ENCODE measurements at places on chromosomes 7 and 10.

GRCh38 chr7:26723129-26723528 is 141.3 kb downstream of the SKAP2 start:
- no peak for DNase-seq

- no peak for DNase-seq
These were observed 231.3 kb downstream of the LRMDA start for GRCh38 chr10:75662715-75663114.

GRCh38 chr7:34022626-34023025 is 117.3 kb downstream of the BMPER start:
- DNase-seq: no peak

DNA sequence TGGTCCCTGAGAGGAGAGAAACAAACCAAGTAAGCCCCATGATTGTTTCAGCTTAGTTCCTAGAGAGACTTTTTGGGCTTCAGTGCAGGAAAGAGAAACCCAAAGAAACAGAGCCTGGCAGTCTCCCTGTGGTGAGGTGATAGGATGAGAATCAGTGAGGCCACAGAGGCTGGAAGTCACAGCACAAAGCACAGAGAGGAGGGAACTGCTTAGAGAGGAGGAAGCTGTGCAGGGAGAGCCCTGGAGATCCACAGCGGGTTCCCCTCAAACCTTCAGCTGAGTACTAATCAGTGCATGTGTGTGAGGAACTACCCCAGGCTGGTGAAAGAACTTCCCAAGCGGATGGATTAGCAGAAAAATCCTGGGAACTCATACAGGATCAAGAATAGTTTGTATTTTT is 27.4 kb upstream of the HECW1 start:
- no peak for DNase-seq

- no peak for DNase-seq
These were observed 142.2 kb downstream of the EMX2 start for GRCh38 chr10:117684672-117685211.

DNA sequence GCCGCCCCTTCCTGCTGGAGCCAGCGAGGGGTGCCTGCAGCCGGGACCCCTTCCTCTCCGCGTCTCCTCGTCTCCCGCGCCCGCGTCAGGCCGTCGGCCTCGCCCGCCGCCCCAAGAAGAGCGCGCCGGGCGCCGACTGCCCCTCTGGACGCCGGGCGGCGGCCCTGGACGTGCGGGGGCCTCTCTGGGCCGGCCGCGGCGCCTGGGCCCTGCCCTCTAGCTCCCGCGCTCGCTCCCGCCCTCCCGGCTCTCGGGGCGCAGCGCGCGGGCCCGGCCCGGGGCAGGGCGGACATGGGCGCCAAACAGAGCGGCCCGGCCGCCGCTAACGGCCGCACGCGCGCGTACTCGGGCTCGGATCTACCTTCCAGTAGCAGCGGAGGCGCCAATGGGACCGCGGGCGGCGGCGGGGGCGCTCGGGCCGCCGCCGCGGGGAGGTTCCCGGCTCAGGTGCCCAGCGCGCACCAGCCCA is 704 bp downstream of the ZNRF2 start:
- DNase-seq: no peak

DNA sequence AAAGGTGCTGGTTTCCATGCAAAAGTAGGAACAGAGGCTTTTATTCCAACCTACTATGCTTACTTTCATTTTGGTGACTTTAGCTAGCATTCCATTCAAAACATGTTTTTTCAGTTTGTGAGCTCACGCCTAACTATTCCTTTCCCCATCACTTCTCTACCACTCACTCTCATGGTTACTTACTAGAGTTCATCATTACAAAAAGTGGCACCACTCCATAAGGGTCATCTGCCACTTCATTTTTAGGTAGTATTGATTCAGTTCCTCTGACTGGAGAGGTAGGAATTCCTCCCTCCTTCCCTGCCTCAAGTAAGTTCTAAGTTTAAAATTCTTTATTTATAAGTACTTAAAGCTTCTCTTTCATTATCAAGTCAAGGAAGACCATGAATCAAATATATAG is 543.1 kb downstream of the HTR7 start:
- DNase-seq: no peak

GRCh38 chr7:24697416-24697815 is 59.8 kb downstream of the GSDME start:
- DNase-seq: no peak

GRCh38 chr7:132776048-132776620 is 199.9 kb upstream of the PLXNA4 start:
- no peak for DNase-seq

GRCh38 chr10:125953778-125954385 is 57.5 kb downstream of the FANK1 start:
- DNase-seq: no peak

DNA sequence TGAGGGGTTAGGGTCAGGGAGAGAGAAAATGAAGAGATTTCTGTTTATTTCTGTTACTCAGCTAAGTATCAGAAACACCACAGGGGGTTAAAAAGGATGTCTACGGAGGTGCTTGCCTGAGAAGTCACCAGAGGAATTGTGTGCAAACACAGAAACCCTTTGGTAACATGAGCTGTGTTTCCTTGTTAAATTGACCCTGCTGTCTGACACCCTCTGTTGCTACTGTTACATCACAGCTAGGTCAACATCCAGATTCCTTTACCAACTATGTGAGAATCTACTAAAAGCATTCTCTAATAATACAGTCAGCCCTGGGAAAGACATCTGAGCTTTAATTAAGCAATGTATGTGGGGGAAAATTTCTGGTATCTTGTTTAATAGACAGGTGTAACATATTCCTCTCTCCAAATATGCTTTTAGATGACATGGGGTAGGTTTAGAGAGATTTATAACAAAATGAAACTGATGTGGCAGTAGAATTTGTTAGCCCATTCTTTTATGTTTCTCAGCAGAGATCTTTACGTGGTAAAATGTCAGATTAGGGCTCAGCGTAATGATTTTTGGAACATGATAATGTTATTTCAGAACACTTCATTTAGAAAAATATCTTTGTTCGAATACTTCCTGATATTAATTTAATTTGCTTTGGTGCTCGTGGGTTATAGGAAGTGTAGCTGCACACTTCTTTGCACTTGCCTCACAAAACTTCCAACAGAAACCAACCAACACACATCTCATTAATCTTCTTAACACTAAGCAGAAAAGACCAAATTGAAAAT is 168.0 kb upstream of the AHR start:
- no peak for DNase-seq

DNA sequence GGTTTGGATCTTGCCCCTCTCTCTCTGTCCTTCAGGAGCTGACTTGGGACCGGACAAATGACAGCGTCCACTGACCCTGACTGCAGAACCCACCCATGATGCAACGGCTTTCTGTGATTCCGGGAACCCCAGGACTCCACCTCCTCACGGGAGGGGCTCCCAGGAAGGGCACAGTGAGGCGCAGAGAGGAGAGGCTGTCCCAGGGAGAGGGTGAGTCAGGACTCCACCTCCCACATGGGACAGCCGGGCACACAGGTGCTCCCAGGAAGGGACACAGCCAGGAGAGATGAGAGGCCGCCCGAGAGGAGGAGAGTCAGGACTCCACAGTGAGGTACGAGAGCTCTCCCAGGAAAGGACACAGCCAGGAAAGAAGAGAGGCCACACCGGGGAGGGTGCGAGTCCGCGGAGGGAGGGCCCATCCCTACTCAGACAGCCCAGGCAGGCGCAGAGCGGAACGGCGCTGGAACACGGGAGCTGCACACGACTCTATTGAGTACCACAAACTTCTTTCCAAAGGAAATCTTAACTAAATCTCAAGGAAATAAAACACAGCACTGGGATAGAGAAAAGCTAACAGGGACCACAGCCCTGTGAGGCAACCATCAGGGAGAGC is 162.5 kb downstream of the MAD1L1 start:
- no peak for DNase-seq

GRCh38 chr7:108809356-108809755 is 239.7 kb downstream of the DNAJB9 start:
- DNase-seq: no peak

- no peak for DNase-seq
These were observed 81.0 kb downstream of the PPP1R3C start for GRCh38 chr10:91551856-91552255.

- no peak for DNase-seq
These were observed 13.0 kb downstream of the EN2 start for GRCh38 chr7:155470686-155471638.

GRCh38 chr10:63320683-63321082 is 145.1 kb downstream of the JMJD1C start:
- DNase-seq: no peak

GRCh38 chr10:98332623-98333269 is 64.8 kb upstream of the LOXL4 start:
- no peak for DNase-seq

DNA sequence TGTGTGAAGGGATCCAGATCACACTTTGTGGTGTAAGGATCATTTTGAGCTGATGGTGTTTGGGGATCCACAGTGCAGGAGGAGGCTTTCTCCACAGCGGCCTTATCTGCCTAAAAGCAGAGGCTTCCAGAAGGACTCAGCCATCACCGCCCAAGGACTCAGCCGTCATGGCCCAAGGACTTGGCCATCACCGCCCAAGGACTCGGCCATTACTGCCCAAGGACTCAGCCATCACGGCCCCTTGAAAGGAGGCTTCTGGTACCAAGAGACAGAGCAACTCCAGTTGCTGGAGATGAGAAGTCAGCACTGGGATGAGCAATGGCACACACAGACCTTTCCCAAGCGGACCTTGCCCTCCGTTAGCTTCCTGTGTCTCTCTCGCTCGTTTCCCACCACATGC is 6.0 kb upstream of the CFAP46 start:
- DNase-seq: no peak

DNA sequence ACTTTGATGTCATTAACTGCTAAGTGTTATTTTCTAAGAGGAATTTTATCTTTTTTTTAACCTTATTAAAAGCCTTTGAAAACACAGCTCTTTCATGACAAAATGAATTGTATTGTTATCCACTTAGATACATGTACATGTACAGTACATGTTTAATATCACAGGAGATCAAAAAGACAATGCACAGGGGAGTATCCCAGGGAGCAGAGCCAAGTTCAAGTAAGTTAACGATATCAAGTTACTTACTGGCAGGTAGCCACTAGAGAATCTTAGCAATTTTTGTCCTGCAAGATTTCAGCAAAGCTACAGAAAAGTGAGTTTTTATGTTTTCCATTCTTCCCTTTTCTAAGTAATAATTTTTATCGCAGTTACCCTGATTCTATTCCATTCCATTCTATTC is 33.9 kb upstream of the ARL4A start:
- DNase-seq: no peak

DNA sequence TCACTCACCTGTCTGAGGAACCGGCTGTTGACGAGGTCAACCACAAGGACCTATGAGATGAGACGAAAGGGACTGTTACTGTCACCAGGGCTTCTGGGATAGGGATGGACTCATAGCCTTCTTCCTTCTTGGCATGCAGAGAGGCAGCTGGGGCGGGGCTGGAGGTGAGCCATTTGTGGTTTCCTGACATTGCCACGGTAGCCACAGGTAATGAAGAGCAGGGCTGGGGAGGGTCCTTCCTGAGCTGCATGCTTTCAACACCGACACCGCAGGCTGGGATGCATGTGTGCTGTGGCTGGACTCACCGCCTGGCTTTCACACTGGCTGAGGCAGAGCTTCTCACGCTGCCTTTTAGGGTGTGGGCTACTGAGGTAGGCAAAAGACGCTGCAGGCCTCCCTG is 46.4 kb upstream of the MKRN1 start:
- no peak for DNase-seq

DNA sequence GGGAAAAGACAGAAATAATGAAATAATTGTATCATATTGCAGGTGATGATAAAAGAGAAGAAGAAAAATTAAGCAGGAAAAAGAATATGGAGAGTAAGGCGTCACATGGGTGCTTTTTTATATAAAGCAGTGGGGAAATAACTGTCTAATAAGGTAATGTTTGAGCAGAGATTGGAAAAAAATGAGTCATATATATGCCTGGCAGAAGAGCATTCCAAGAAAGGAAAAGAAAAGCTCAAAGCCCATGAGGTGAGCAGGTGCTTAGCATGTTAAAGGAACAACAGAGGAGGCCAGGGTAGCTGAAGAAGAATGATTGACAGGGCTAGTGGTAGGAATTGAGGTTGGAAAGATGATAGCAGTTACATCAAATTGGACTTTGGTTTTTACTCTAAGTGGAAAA is 739.5 kb downstream of the SORCS1 start:
- DNase-seq: no peak

DNA sequence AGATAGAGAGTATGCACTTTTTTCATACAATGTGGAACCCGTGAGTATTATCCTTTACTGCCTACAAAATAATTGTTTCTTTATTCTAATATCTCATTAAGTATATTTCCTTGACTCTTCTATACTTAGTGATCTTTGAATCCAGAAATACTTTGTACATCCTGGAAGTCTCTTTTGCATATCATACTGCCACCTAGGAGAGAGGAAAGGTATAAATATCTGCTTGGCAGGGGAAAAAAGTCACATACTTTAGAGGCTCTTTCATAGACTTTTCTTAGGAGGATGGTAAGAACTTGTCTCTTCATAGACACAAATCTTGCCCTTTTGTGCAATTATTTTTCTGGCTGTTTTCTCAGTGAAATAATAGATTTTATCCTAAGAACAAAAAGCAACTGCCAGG is 436.0 kb downstream of the PAXIP1 start:
- DNase-seq: no peak

- DNase-seq: no peak
These were observed 94.8 kb downstream of the CHN2 start for GRCh38 chr7:29289156-29290021.

GRCh38 chr10:127756264-127756663 is 19.3 kb downstream of the FOXI2 start:
- no peak for DNase-seq
